GM12891 (cell line): ENCODE measurements at places on chromosomes 12 and 14.

GRCh38 chr12:17139931-17140330 lies 534.0 kb upstream of the LMO3 start:
- DNase-seq, result no peak

DNA sequence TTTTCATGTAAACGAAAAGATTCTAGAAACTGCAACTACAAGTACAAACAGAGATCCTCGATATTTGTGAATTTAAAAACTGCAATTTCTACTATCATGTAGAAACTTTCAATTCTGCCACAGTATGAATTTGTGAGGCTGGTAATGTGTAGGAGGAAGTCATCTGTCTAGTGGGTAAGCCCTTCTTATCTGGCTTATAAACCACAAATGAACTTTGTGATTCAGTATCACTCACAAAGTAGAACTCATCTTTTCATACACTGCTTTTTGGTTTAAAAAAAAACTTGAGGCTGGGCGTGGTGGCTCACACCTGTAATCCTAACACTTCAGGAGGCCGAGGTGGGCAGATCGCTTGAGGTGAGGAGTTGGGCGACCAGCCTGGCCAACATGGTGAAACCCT lies 20.7 kb downstream of the GTF2A1 start:
- DNase-seq, result no peak

GRCh38 chr12:64670919-64671639 lies 60.8 kb downstream of the RASSF3 start:
- no peak for DNase-seq

DNA sequence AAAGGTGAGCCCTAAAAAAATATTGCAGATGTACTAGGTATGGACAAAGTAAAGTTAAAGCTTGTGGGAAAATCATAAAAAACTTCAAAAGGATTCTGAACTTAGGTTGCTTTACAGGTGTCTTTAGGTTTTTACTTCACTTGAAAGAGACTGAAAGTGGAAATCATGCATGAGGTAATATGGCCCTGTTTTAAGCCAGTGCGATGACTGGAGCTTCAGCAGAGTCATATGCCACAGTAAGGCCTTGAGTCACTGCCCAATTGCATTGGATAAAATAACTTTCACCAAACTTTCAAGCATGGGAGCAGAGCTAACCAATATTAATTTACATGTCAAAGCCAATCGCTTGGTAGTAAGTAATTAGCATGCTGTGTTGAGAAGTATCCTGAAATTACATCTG lies 63.9 kb upstream of the TMEM260 start:
- no peak for DNase-seq

DNA sequence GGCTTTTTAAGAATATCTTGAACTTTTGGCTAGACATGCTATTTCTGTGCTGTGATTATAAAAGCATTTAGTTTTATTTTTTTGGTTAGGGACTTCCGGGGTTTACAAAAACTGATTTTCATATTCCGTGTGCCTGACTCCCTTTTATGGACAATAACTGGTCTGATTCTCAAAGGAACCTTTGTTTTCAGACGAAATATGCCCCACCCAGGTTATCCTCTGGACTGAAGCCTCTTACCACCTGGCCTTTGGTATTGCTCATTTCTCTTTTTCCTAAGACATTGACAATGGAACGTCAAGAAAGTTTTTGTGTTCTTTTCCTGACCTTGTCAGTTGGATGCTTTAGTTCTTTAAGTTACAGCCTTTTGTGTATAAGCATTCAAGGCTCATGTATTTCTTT lies 10.8 kb downstream of the TIGAR start:
- no peak for DNase-seq

GRCh38 chr12:28844718-28845117 lies 304.4 kb upstream of the FAR2 start:
- DNase-seq, result no peak
